EH (cell line): ENCODE measurements at places on chromosomes 11 and 22.

DNA sequence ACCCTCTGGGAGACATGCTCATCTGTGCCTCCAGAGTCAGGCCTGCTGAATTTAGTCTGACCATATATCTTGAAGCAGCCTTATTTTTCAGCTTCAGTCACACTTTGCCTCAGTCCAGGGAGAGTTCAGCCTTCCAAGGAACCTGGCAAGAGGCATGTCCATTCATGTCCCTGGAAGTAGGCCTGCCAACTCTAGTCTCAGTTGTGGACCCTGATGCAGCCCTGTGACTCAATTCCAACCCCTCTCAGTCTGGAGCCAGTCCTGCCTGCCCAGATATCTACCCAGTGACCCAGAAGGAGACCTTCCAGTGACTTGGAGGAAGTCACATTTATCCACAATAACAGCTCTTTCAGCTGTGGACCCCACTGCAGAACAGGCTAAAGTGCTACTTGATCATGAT, 566.6 kb downstream of the TMEM135 start:
- DNase-seq = no peak

DNA sequence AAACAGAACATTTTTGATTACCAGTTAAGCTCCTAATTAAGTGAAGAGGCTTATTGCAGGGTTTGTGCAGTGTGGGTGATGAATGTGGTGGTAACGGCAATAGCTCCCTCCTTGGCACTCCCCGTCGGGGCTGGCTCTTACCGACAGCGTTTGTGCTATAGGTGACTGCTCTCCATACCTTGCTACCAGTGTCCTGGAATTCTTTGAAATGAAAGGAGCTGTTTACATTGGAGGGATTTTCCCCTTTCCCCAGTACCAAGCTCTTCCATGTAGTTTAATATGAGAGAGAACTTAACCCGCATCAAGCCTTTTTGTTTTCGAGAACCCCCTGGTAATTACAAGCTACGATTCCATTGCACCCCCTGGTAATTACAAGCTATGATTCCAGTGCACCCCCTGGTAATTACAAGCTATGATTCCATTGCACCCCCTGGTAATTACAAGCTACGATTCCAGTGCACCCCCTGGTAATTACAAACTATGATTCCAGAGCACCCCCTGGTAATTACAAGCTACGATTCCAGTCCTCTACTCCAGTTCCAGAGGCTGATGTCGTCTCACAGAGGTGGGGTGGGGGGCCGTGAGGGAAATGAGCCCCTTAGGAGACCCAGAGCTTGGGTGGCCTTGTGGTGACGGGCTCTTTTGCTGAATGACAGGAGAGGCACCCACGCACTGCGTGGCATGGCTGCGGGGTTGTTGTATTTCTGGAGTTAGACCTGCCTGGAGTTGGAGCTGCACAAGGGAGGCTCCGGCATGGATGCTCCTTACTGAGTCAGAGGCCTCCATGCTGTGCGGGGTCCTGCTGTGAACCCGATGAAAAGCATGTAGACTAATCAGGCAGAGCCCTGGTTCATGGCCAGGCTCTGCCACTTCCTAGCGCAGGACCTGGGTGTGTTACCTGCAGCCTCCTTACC, 205.3 kb downstream of the TBC1D22A start:
- DNase-seq = no peak

DNA sequence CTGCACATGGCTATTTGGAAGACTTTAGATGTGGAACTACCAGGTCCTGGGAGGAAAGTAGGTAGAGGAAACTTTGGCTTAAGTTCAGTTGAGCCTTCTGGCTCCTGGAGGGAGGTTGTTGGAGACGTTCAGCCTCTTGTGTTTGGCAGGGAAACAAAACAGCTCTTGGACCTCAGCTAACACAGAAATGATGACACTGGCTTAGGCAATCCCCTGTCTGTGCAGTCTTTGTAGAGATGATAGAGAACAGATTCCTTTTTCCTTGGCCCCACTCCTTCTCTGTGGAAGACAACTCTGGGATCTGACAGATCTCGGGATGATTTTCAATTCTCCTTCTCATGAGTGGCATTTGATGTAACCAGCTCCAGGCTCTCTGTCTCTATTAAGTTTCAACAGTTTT, 428.5 kb downstream of the TMEM135 start:
- peak; percentile 57 for DNase-seq

- DNase-seq = no peak
Measured at GRCh38 chr11:103547691-103548090, 438.5 kb downstream of the DYNC2H1 start.

- DNase-seq = no peak
Measured at GRCh38 chr22:22228421-22228820, 16.2 kb upstream of the VPREB1 start.

- DNase-seq = peak; percentile 41
Measured at GRCh38 chr11:132349811-132350733, 979.7 kb downstream of the NTM start.

DNA sequence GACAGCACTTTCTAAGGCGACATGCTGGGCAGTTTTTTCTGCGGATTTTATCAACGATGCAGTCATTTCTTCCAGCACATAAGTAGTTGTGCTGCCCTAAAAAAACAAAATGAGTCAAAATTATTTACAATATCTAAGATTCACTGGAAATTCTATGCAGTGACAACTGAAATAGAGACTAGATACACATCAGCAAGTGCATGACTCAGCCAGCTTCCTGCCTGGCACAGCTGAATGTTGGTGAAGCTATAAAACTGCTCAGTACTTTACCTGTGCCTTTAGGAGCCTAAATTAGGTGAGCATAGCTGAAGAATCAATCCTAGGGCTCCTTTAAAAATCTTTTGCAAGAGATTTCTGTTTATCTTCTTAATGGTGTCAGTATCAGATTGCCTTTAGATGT, 37.8 kb downstream of the PGR start:
- DNase-seq = no peak

GRCh38 chr22:44057401-44057987, 33.4 kb downstream of the PARVB start:
- DNase-seq = no peak

- peak; percentile 19 for DNase-seq
Measured at GRCh38 chr11:63840356-63841060, 1.6 kb downstream of the MARK2 start.

DNA sequence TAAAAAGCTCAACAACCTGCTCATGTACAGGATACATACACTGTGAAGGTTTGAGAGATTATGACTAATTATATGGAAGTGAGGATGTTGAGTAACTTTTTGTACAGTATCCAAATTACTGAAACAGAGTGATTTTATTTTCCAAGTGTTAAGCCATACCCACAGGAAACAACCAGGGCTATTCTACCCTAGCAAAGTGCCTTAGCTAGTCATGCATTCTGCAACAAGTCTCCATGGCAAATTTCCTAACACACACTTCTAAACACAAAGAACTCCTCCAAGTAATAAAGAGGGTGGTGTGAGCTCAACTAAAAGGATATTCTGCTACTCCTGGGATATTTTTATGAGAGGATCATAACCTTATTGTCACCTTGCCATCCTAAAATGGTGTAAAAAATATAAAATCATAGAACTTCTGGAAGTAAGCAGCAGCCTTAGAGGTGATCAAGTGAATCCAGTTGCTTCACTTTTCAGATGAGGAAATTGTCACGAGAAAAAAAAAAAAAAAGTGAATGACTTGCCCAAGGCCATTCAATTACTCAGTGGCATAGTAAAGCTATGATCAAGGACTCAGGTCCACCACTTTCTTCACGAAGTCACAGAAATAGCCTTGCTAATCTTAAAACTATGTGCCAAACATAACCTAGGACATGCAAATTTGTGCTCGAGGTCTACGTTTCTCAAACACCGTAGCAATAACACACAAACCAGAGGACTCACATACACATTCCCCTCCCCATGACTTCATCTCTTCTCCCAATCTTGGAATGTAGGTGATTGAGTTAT, 4.2 kb downstream of the LGR4 start:
- peak; percentile 83 for DNase-seq

GRCh38 chr11:61699737-61700160, 19.6 kb downstream of the DAGLA start:
- DNase-seq = no peak

DNA sequence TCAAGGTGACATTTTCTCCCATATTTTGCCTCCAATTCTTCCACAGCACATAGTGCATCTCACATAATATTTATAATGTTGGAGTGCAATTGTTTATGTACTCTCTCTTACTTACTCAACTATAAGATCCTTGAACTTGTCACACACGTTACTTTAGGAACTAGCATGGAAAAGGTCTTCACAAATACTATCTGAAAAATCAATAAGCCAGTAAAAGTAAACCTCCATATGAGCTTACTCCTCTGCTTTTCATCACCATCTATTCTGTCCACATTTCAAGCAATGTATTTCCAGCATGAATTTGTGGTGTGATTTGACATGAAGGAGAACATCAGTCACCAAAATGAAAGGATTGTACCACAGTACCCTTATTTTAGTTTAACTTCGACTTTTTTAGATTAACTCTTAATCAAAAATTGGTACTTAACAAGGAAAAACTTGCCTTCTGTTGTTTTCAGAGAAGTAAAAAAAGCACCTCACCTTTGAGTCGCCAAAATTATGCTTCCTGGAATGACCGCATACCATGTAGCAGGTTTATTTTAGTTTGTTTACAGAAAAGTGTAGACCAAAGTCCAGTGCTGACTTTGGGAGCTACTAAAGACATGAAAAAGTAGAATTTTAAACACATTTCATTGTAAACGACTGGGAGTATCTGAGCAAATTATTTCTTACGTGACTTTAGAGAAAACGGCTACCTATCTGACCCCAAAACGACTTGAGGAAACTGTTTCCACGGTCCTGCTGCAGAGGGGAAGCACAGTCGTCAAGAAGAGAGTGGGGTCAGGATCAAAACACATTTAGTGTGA, at the start of gene SLC22A9:
Gene SLC22A9 (plus strand): TSS at position 621 of the 806 bp plus-strand sequence. CDS start 272 bp downstream, outside the sequence.
- no peak for DNase-seq

GRCh38 chr11:117829369-117829725, 4.8 kb upstream of the FXYD2 start:
- DNase-seq = no peak

- DNase-seq = no peak
Measured at GRCh38 chr11:95101935-95102334, 12.3 kb downstream of the ENDOD1 start.

- DNase-seq = no peak
Measured at GRCh38 chr22:32132783-32133182, 26.3 kb downstream of the C22orf42 start.

DNA sequence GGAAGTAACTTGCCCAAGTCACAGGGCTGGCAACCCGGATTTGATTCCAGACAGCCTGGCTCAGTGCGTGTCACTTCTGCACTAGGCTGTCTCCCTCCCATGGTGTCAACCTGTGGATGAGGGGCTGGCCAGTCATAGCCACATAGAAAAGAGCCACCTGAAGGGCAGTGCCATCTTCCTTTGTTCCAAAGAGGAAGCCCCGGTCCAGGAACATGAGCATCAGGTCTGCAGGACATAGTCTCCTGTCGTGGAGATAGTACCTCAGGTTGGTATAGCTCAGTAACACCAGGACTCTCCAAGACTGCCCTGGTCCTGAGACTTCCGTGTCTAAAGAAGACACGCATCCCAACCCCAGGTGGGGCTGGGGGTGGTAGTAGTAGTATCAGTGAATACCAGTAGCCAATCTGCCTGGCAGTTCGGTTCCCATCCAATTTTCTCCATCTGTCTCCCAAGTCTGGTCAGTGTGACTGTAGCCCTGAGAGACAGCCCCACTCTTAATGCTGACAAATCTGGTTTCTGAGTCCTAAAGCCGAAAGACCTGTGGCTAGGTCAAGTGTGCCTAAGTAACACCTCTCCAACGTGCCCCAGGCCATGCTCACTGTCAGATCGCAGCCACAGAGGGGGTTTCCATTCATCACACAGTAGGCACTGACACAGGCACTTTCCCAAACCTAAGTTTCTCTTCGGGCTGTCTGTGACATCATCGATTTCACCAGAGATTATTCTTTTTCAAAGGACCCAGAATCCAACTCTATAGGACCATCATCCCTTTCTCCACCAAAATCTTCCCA, 33.1 kb downstream of the C11orf58 start:
- DNase-seq = no peak

- peak; percentile 94 for DNase-seq
Measured at GRCh38 chr11:130522284-130522961, 74.0 kb downstream of the ADAMTS15 start.

- no peak for DNase-seq
Measured at GRCh38 chr11:45563810-45564209, 101.6 kb downstream of the CHST1 start.

- peak; percentile 91 for DNase-seq
Measured at GRCh38 chr22:29387921-29388758, at the start of gene AP1B1. Gene AP1B1, minus strand, starts transcription at chr22:29388570. Its CDS starts 21,327 bp downstream, at chr22:29367243.

GRCh38 chr11:73452726-73453125, 76.5 kb downstream of the RELT start:
- DNase-seq = no peak

- DNase-seq = no peak
Measured at GRCh38 chr22:17339095-17339693, 30.1 kb upstream of the CECR2 start.

- no peak for DNase-seq
Measured at GRCh38 chr22:20427945-20428417, 9.6 kb downstream of the SCARF2 start.

DNA sequence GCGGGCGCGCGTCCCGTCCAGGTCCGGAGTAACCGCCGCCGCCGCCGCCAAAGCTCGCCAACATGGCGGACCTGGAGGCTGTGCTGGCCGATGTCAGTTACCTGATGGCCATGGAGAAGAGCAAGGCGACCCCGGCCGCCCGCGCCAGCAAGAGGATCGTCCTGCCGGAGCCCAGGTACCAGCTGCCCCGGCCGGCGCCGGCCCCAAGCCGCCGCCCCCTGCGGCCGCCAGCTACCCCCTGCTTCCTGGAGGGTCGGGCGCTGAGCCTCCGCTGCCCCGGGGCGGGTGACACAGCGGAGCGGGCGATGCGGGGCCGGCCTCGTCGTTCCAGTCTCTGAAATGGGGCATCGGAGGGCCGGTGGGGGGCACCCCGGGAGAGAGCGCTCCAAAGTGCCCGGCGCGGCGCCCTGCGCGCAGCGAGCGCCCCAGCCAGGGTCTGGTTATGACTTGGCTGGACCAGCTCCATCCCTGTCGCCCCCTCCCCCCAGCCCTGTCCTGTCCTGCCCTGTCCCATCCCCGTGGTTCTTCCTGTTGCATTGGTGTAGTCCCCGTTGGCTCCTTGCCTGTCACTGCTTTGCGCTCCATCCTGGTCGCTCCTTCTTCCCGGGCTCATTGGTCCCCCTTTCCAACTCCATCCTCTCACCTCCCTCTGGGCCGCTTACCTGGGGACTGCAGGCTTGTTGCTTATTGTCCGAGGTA, 653 bp downstream of the GRK3 start:
- no peak for DNase-seq

DNA sequence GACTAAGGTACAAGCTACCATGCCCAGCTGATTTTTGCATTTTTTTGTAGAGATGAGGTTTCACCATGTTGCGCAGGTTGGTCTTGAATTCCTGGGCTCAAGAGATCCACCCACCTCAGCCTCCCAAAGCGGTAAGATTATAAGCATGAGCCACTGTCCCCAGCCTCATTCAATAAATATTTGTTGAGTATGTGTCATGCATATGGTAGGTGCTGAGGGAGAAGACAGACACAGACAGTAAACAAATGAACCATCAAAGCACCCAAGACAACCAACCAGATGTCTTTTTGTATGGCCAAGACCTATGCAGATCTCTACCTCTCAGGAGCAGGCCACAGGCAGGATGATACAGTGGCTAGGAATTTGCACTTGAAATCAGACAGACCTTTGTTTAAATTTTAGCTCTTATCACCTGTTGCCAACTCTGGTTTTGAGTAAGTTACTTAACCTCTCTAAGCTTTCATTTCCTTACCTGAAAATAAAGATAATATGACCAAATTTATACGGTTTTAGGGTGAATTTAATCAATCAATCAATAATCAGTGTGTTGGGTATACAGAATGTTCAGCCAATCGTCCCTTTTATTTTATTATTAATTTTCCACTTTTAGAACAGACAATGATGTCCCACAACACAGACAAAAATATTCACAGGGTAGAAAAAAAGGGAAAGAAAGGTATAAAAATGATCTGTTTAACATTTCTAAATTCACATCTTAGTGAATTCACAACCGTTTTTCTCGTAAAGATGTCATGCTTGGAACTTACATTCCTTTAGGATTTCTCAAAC, 128.2 kb downstream of the SGSM3 start:
- peak; percentile 96 for DNase-seq
